ENCODE measurements at places on chromosomes 1 and 21.

DNA sequence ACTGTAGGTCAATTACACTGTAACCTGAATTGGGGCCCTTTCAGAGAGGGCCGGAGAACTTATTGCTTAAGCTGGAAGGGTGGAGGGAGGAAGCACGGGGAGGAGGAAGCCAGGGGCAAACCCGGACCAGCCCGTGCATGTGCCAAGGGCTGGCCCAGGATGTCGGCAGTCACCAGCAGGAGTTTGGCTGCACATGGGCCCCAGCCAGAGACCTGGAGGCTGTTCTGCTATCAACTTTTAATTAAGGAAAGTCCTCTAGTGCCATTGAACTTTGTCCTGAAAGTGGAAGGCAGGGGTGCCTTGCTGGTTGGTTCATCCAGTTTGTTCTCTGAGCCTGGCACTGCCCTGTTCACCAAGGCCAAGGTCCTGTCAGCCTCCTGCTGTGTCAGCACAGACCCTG is 200.8 kb upstream of the VAMP3 start:
- DNase-seq = no peak

- DNase-seq = no peak
Observed at GRCh38 chr1:201625226-201625761, 86.4 kb downstream of the NAV1 start.

DNA sequence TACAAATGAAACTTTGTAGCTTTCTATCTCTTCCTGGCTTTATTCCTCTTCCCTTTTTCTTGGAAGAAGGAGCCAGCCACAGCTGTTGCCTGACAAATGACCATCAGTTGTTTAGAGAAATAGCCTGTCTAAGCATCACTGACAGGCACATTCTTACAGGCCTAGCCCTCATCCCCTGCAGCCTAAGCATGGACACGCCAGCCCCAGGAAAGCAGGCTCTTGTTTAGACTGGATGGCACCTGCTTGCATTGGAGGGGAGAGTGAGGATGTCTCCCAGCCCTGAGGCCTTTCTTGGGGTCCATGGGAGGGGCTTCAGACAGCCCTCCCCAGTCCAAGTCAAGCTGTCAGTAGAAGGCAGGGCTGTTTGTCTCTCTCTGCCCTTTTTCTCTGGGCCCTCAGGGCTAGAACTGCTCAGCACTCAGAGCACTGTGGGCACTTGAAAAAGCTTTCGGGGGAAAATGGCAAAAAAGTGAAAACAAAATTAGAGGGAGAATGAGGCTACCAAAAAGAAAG is 282.5 kb upstream of the PLXNA2 start:
- no peak for DNase-seq

DNA sequence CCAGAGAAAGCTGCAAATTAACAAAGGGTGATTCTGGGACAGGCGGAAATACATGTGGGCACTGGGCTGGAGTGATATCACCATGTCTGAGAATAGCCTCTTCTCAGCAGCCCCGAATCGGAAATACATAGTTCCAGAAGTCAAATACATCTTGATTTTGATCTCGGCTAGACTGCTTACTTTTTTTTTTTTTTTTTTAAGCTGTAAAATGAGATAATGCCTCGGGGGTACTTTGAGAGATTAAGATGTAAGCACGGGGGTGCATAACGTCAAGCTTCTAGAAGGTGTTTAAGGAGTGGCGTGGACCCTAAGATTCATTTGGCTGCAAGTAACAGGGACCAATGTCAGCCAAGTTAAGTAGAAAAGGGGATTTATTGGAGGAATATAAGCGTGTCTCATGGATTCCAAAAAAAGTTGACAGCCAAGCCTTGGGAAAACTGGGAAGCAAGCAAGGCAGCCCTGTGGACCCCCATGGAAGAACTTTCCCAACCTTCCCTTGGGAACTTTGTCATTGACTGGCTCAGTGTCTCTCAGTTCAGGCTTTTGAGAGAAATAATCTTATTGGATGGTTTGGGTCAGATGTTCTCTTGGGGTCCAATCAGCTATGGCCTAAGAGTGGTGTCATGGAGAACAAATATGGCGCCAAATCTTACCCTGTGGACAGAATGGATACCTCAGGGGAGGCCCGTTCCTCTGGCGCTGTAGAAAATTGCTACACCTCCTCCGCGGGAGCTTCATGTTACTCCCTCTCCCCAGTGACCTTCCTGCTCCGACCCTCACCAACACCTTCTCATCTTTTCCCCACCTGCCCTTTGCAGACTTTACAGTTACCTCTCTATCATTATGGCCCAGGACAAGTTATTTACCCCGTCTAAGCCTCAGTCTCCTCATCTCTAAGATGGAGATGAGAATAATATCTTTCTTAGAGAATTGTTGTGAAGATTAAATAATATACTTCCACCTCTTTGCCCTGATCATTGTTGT is 186.6 kb downstream of the KAZN start:
- no peak for DNase-seq

DNA sequence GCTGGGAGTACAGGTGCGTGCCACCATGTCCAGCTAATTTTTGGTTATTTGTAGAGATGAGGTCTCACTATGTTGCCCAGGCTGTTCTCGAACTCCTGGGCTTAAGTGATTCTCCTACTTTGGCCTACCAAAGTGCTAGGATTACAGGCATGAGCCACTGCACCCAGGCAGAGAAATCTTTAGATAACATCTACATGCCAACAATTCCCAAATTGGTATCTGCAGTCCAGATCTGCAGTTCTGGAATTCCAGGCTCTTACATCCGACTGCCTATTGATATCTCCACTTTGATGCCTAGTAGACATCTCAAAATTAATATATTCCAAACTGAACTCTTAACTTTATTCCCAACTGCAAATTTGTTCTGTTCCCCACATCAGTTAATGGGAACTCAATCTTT is 23.3 kb downstream of the INAVA start:
- DNase-seq = no peak

GRCh38 chr1:196260270-196260669 is 348.0 kb downstream of the KCNT2 start:
- no peak for DNase-seq

DNA sequence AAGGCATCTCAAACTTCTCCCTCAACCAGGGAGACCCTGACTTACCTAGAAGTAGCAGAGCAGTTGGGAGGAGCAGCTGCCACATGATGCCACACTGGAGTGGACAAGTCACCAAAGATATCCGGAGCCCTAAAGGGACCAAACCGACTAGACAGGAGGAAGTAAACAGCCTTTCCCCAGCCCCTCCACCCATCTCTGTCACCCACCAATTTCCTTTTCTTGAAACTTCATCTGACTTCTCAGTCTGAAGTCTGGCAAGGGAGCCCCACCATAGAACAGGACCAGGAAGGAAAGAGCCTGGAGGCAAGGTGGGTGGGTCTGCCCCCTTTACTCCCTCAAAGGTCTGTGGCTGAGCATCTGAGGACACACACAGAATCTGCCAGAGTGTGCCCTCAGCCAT is at the start of gene FCGR3A:
Gene FCGR3A (minus strand): TSS at position 167 of the 400 bp plus-strand sequence. CDS start 82 bp downstream, at position 85.
- no peak for DNase-seq

- no peak for DNase-seq
Observed at GRCh38 chr1:212701910-212702309, 2.3 kb upstream of the BATF3 start.

DNA sequence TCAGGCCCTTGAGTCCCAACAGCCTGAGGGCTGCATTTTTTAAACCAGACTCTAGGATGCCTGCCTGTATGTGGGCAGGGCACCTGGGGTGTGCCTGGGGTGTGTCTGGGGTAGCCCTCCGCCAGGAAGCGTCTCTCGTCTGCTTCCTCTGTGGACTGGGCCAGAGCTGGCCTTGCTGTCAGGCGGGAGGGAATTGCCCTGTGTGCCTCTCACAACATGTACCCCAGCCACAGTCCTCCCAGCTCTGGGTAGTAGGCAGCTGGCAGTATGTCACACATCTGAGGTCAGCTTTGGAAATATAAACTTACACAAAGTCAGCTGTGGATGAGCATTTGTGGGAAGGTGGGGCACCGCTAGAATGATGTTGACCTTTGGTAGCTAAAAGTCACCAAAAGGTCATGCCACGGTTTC is 13.0 kb downstream of the TRAF5 start:
- DNase-seq = no peak

DNA sequence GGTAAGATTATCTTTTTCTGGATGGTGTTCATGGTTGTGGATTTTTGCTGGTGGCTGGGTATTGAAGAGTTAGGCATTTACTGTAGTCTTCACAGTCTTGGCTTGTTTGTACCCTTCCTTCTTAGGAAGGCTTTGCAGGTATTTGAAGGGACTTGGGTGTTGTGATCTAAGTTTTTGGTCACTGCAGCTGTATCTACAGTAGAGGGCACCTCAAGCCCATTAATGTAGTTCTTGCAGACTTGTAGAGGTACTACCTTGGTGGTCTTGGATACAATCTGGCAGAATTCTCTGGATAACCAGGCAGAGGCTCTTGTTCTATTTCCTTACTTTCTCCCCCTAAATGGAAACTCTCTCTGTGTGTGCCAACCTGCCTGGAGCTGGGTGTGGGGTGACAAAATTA is 155.8 kb upstream of the BRINP3 start:
- DNase-seq = peak; percentile 0

- no peak for DNase-seq
Observed at GRCh38 chr21:33769057-33769456, 126.8 kb downstream of the ITSN1 start.

DNA sequence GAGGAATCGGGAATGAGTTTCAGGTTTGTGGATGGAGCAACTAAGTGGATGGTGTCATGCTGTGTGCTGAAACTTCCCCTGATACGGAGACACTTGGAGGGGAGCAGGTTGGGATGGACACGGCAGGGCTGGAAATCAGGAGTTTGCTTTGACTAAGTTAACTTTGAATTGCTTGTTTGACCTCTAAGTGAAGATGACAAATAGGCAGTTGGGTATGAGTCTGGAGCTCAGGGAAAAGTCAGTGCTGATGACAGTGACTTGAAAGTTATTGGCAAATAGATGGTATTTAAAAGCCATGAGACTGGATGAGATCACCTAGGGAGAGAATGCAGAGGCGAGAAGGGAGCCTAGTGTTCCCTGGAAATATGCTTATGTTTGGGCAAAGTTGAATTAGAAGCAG is 12.8 kb upstream of the ZSCAN20 start:
- no peak for DNase-seq
